Airway epithelial cell (primary cell): ENCODE measurements at places on chromosomes 1 and 21. TPM values are rescaled to one million over a fixed set of nuclear protein-coding genes. Genes with fewer than 3 reads are reported as not detected.

The FAM177B gene
- total RNA-seq: not detected in 2 replicates

The CBS gene
- 8.0 and 23.9 TPM in 2 replicates for total RNA-seq

The CFAP74 gene
- total RNA-seq: 0.07 TPM in 1 of 2 replicates, not detected in the other

The PTGS2 gene
- 37.9 and 46.1 TPM in 2 replicates for total RNA-seq

The PLA2G2A gene
- total RNA-seq: not detected in 2 replicates

The KIF21B gene
- total RNA-seq: 0.56 and 0.65 TPM in 2 replicates

The IGSF21 gene
- not detected in 2 replicates for total RNA-seq

The TTC22 gene
- 18.1 and 20.2 TPM in 2 replicates for total RNA-seq

The UHMK1 gene
- 28.9 and 34.6 TPM in 2 replicates for total RNA-seq

The ANGPTL3 gene
- not detected in 2 replicates for total RNA-seq

The PPFIA4 gene
- 2.0 and 2.6 TPM in 2 replicates for total RNA-seq

The RAVER2 gene
- 9.8 and 10.7 TPM in 2 replicates for total RNA-seq

The KCNAB2 gene
- total RNA-seq: 2.0 and 2.3 TPM in 2 replicates

The LCE3D gene
- 0.60 TPM in 1 of 2 replicates, not detected in the other for total RNA-seq

The KRTAP19-1 gene
- total RNA-seq: not detected in 2 replicates

The CFAP57 gene
- total RNA-seq: 0.14 TPM in 1 of 2 replicates, not detected in the other

The PDE9A gene
- 1.4 and 1.8 TPM in 2 replicates for total RNA-seq

The BRINP3 gene
- not detected in 2 replicates for total RNA-seq

The GPR37L1 gene
- 0.07 TPM in 1 of 2 replicates, not detected in the other for total RNA-seq

The PDC gene
- total RNA-seq: not detected in 2 replicates

The F5 gene
- total RNA-seq: under 0.01 and 0.07 TPM in 2 replicates

The TNNI3K gene
- total RNA-seq: 0.28 TPM in 1 of 2 replicates, not detected in the other

The FMOD gene
- total RNA-seq: 0.05 TPM in 1 of 2 replicates, not detected in the other

The CENPS gene
- 10.2 and 14.5 TPM in 2 replicates for total RNA-seq

The IPO9 gene
- 12.8 and 17.2 TPM in 2 replicates for total RNA-seq

The MRPL24 gene
- 76.9 and 94.0 TPM in 2 replicates for total RNA-seq

The PHGDH gene
- total RNA-seq: 86.3 and 91.5 TPM in 2 replicates

The CHIA gene
- total RNA-seq: not detected in 2 replicates

The ACP6 gene
- 8.0 and 15.4 TPM in 2 replicates for total RNA-seq

The TMCC2 gene
- 4.3 and 4.7 TPM in 2 replicates for total RNA-seq

The WNT3A gene
- 0.14 and 0.28 TPM in 2 replicates for total RNA-seq

The CELA2A gene
- not detected in 2 replicates for total RNA-seq

The ANKRD34A gene
- 0.28 and 0.49 TPM in 2 replicates for total RNA-seq

The PTPRU gene
- 71.7 and 126 TPM in 2 replicates for total RNA-seq

The LMX1A gene
- total RNA-seq: not detected in 2 replicates

The TRIM67 gene
- not detected in 2 replicates for total RNA-seq

The CELA2B gene
- total RNA-seq: not detected in 2 replicates

The AHCTF1 gene
- 15.5 and 24.5 TPM in 2 replicates for total RNA-seq

The HHIPL2 gene
- not detected in 2 replicates for total RNA-seq

The PROX1 gene
- total RNA-seq: 0.14 and 0.28 TPM in 2 replicates

The ZSWIM5 gene
- total RNA-seq: 0.05 and 0.07 TPM in 2 replicates

The GJA9 gene
- total RNA-seq: not detected in 2 replicates

The REN gene
- total RNA-seq: not detected in 2 replicates

The C1orf185 gene
- total RNA-seq: not detected in 2 replicates

The CRYAA gene
- total RNA-seq: not detected in 2 replicates

The RAB3B gene
- total RNA-seq: 4.7 and 6.7 TPM in 2 replicates

The GPR52 gene
- total RNA-seq: 0.21 TPM in 1 of 2 replicates, not detected in the other

The PKNOX1 gene
- 6.9 and 9.1 TPM in 2 replicates for total RNA-seq
